C1 segment of cervical spinal cord (tissue), 14 donors: ENCODE measurements at places on chromosomes 12 and 14.

- DNase-seq: no peak
These were observed 34.7 kb upstream of the FZD10 start for GRCh38 chr12:130127532-130127911.

GRCh38 chr12:108581311-108582227, 16.3 kb downstream of the TMEM119 start:
- DNase-seq: no peak

GRCh38 chr14:44873536-44873935, 88.2 kb downstream of the KLHL28 start:
- no peak for DNase-seq

DNA sequence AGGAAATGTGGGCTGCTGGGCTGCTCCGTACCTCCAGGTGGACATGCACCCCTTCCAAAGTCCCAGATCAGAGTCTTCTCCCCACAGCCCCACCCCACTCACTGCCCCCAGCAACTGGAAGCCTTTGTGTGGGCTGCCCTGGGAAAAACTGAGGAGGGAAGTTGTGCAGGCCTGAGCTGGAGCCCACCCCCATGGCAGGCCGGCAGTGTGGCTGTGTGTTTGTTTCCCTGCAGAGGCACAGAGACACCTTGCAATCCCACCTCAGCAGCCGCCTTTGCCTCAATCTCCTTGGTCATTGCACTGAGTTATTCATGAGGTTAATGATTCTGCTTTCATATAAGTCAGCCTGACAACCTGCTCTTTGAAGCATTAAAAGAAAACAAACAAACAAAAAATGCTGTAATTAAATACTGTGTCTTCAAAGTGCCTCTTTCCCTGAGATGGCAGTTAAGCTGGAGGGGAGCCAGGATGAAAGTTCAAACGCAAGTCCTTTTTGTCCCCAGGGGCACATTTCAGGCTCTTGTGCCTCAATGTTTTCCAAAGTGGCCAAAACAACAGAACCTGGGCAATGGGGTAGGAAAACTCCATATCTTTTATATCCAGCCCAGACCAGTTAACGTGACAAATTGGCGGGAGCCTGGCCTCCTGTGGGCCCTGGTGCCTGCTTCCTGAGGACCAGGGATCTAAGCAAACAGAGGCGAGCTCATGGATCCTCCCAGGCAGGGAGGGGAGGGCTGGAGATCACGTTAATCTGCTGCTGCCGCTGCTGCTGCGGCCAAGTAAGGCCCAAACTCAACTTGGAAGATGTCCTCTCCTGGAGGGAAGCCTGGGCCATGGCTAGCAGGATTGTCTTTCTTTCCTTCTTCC, 51.9 kb upstream of the TSPAN11 start:
- DNase-seq: no peak

- no peak for DNase-seq
These were observed 38.0 kb downstream of the ABCD2 start for GRCh38 chr12:39581592-39581991.

DNA sequence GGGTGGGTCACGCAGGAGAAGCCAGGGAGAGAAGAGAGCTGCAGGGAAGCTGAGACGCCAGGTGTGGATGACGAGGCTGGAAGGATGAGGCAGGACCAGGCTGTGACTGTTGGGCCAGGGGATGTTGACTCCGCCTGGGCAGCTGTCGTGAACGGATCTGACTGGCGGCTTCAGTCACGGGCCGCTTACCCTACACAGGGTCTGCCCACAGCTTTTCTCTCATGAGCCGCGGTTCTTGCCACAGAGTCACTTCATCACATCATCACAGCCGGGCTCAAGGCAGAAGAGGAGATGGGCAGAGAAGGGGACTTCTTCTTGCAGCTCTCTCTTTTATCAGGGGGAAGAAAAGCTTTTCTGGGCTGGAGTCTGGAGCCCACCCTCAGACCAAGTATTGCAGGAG, 7.7 kb downstream of the CLBA1 start:
- DNase-seq: no peak

DNA sequence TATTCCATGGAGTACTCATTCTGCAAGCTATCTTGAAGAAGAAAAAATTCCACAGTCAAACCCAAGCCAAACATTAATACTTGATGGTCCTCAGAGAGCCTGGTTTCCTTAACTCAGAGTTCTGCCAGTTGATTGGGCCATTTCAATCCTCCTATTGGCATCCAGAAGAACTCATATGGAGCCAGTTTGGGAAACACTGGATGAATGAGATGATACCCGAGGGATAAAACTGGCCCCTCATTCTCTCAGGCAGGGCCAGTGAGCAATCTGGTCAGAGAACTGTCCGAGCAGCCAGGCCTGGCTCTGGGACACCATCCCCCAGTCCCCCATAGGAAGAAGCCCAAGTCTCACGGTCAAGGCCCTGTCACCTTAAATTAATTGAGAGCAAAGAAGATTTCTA, 48.8 kb downstream of the NUAK1 start:
- no peak for DNase-seq

DNA sequence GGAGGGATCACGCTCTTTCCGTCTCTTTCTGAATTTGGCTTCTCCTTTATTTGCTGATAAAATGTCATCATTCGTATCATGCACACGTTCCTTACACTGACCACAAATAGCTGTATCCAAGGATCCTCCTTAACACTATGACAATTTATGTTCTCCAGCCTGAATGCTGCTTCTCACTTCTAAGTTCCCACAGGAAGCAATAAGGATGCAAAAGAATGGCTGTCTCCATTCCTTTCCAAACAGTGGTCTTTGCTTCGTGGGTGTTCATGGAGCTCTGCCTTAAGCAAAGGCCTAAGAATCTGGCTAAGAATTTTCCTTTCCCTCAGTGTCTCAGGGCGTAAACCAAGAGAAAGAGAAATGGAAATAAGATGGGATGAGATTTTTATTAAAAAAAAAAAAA, 200.2 kb downstream of the ITPR2 start:
- DNase-seq: no peak

GRCh38 chr12:76922866-76923265, 44.0 kb upstream of the CSRP2 start:
- DNase-seq: no peak

GRCh38 chr14:59067127-59067894, 121.2 kb upstream of the DAAM1 start:
- DNase-seq: no peak

GRCh38 chr14:21987937-21988336, 314.3 kb upstream of the OR4E1 start:
- DNase-seq: no peak

DNA sequence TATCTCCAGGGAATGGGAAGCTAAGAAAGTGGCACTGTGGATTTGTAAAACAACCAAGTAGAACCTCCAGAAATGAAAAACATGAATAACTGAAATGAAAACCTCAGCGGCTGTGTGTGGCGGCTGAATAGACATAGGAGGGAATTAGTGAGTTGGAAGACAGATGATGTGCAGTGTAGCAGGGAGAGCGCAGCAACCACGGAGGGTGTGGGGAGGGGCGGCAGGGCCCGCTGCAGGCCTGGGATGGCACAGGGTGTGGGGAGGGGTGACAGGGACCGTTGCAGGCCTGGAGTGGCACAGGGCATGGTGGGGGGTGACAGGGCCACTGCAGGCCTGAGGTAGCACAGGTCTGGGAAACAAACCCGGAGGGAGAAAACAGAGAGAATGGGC, 51.1 kb downstream of the BEGAIN start:
- DNase-seq: no peak

DNA sequence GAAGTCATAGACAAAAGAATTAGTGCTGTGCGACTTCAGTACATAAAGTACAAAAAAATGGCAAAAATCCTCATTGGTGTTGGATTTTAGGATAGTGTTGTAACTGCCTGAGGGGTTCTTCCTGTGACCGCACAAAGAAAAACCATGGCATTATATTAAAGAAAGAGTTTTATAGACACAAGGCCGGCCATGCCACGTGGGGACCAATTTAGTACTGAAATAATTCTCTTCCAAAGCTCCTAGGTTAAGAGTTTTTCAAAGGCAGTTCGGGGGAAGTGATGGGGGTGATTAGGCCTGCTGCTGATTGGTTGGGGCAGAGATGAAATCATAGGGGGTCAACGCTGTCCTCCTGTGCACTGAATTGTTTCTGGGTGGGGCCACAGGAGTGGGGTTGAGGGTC, 150.9 kb upstream of the EEA1 start:
- DNase-seq: no peak

GRCh38 chr14:102727336-102728095, 49.7 kb upstream of the TRAF3 start:
- DNase-seq: no peak

- no peak for DNase-seq
These were observed 65.1 kb upstream of the PRB2 start for GRCh38 chr12:11460343-11461023.

DNA sequence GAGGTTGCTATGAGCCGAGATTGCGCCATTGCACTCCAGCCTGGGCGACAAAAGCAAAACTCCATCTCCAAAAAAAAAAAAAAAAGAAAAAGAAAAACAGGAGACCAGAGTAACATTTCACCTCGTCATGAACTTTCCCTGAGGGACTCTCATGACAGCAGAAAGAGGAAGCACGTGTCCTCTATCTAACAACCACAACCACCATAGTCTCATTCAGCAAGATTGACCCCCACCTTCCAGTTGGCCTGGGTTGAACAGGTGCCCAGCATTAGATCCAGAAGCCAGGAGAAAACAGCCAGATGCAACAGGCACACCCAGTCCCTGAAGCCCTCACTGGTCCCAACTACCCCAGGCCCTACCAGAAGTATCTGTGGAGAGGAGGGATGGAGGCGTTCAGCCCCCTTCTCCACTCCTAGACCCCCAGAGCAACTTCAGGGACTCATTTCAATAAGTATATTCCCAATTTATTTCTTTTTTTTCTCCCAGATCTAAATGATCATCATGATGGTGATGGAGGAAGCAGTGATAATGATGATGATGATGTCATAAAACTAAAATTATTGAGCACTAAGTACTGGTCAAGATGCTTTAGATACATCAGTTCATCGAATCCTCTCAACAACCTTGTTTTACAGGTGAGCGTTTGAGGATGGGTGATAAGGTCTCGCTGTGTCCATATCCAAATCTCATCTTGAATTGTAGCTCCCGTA, 235.0 kb downstream of the EFCAB11 start:
- DNase-seq: no peak

GRCh38 chr12:7602277-7602676, 63.4 kb downstream of the APOBEC1 start:
- no peak for DNase-seq

- DNase-seq: no peak
These were observed 10.7 kb upstream of the C12orf75 start for GRCh38 chr12:105319691-105320209.

- no peak for DNase-seq
These were observed 16.7 kb downstream of the TMEM132D start for GRCh38 chr12:129887101-129887500.

- no peak for DNase-seq
These were observed 6.1 kb downstream of the FAM186A start for GRCh38 chr12:50390316-50390741.

DNA sequence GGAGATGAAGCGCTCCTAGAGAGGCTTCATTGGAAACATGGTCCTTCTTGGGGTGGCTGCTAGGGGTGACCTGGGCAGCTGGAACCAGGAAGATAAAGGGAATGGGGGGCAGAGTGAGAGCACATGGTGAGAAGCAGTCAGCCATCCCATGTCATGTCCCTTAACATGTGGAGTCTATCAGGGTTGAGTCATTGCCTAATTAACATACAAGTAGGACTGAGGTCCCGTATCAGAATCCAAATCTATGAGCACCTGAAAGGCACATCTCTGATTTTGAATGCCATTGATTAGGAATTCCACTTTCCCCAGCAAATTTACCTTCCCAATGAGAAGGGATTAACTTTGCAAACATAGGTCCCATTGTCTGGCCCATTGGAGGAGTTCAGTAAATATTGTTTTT, 20.3 kb upstream of the PPP1R1A start:
- no peak for DNase-seq

GRCh38 chr14:65972891-65973290, 513.3 kb upstream of the CCDC196 start:
- DNase-seq: no peak

- no peak for DNase-seq
These were observed 395.2 kb upstream of the TMTC1 start for GRCh38 chr12:30178916-30179315.

GRCh38 chr14:104226421-104227383, 88.3 kb downstream of the KIF26A start:
- no peak for DNase-seq

- no peak for DNase-seq
These were observed 60.9 kb upstream of the OR4E1 start for GRCh38 chr14:21734457-21735074.

GRCh38 chr14:38297681-38298080, 41.8 kb upstream of the CLEC14A start:
- DNase-seq: no peak

- DNase-seq: no peak
These were observed 242.1 kb upstream of the FOXN3 start for GRCh38 chr14:89658977-89659670.

DNA sequence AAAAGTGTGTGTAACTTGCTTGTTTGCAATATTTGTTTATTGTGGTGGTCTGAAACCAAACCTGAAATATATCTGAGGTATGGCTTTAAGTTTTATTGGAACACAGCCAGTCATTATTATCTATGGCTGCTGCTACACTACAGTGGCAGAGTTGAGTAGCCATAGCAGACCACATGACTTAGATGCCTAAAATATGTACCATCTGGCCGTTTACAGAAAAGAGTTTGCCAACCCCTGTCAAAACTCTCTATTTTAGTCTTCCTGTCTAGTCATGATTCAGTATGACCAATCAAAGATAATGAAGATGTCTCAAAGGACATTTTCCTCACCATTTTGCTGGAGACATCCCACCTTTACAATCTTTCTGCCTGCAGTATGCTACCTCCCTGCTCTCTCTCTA, 242.3 kb downstream of the ANO6 start:
- no peak for DNase-seq

DNA sequence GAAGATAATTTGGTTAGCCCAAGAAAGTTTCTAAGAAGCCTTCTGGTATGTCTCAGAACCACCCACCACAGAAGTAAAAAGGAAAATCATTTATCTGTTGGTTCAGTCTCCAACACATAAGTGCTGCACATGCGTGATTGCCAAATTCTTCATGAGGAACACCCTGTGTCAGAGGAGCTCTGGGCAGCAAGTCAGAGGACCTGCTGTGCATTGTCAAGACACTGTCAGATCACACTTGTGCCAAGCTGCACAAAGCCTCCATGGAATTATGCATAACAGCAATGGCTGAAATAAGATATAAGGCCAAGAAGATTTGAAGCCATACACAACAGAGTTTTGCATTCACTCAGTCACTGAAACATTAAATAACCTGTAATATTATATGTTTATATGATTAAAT, 1304.7 kb upstream of the FLRT2 start:
- DNase-seq: no peak

DNA sequence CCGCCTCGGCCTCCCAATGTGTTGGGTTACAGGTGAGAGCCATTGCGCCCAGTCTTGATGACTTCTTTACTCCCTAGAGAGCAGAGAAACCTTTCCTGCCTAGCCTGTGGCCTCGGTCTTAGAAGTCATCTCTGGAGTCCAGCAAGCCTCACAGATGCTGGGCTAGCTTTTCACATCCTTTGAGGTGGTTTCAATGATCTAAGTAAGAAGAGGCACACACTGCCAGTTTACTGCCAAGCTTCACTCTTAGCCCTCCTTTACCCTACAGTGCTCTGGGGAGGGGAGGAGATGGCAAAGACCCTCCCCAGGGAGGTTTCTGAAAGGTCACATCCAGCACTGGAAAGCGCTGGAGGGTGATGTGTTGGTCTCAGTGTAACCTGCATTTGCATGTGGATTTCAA, 304.8 kb downstream of the PCNX1 start:
- no peak for DNase-seq

GRCh38 chr12:113071135-113072112, 14.9 kb downstream of the DTX1 start:
- DNase-seq: peak; percentile 72

GRCh38 chr12:1056390-1056789, 65.4 kb downstream of the ERC1 start:
- no peak for DNase-seq
